ENCODE measurements at places on chromosomes 12 and 14.
A peak's percentile ranks its signal among the peaks of the same experiment; 100 is the strongest.

DNA sequence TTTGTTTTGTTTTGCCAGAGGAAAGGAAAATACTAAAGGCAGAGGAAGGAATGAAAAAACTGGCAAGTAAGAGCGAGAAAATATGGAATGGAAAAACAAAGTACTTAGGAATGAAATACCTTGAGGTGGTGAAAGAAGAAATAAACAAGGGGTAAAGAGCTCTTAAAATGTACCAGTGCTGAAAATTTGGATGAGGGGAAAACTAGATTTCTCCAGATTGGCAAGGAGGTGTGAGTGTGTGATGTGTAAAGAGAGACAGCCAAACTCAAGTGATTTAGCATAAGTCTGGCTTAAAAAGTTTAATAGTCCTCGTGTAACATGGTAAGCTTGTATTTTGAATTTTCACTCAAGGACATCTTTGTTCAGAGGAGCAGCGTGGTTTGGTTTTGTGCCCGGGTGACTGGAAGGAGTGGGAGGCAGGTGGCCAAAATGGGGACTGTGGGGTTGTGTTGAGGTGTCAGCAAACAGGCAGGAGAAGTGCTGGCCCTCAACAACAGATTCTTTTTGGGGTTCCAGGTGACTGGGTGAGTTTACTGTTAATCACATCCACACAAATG lies 102.7 kb downstream of the DACT1 start:
- DNase-seq: no peak

DNA sequence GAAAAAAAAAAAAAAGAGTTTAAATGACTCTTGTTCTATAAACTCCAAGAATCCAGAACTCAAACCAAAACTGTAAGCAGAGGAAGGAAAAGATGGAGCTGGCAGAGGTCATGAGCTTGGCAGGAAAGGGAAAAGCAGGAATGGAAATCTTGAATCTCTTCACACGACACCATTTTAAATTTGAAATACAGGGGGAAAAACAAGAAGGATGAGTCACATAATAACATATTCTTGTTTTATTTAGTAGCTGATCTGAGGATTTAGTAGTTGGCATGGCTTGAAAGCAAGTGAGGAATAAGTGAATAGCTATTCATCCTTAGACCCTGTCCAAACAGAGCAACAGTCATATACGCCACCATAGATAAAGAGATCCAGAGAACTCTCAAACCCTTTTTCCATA lies 35.0 kb downstream of the EPS8 start:
- no peak for DNase-seq

- no peak for DNase-seq
Measured at GRCh38 chr14:102523569-102524450, 14.2 kb upstream of the ANKRD9 start.

GRCh38 chr12:28883406-28883997 lies 265.6 kb upstream of the FAR2 start:
- no peak for DNase-seq

GRCh38 chr12:124625867-124626675 lies 58.7 kb upstream of the NCOR2 start:
- DNase-seq: no peak

GRCh38 chr14:54715239-54715638 lies 148.3 kb downstream of the SAMD4A start:
- no peak for DNase-seq

GRCh38 chr12:1939801-1940607 lies 21.6 kb upstream of the CACNA2D4 start:
- peak; percentile 91 for DNase-seq

- DNase-seq: no peak
Measured at GRCh38 chr14:65115615-65116014, 13.3 kb upstream of the MAX start.

GRCh38 chr14:76924371-76925096 lies 98.3 kb downstream of the LRRC74A start:
- no peak for DNase-seq

DNA sequence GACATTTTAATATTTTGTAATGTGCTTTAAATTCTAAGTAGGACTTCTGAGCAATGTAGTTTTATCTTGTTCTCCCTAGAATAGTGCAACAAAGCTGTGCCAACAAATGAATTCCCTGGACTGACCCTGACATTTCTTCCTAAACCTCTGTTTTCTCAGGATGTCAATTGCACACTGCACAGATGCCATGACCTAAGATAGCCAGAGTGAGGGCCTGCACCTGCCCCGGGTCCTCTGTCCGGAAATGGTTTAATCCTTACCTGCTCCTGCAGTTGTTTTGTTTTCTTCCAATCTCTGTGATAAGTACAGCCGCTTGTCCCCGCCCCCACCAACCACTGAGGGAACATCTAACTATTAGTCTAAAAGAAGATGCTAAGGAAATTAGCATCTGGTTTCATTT lies 831.5 kb downstream of the GALC start:
- DNase-seq: no peak

- no peak for DNase-seq
Measured at GRCh38 chr12:108788076-108788782, 56.9 kb upstream of the CORO1C start.

- DNase-seq: no peak
Measured at GRCh38 chr12:56634837-56635791, 5.0 kb upstream of the BAZ2A start.

DNA sequence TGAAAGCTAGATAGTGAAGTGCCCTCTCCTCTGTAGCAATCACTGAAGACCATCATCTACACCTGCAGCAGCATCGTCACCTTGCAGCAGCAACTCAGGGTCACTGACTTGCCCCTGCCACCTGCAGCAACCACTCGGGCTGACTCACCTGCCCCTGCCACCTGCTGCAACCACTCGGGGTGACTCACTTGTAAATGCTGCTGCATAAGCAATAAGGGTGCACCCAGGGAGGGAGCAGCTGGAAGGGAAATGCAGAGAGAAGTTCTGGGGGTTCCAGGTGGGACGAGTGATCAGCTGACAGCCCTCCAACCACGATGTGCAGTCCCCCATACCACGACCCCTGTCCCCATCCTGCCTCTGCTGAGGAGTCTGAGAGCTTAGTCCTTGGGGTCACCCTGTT lies 357.1 kb upstream of the SFSWAP start:
- DNase-seq: no peak

- no peak for DNase-seq
Measured at GRCh38 chr12:128083132-128083729, 183.7 kb upstream of the TMEM132C start.

DNA sequence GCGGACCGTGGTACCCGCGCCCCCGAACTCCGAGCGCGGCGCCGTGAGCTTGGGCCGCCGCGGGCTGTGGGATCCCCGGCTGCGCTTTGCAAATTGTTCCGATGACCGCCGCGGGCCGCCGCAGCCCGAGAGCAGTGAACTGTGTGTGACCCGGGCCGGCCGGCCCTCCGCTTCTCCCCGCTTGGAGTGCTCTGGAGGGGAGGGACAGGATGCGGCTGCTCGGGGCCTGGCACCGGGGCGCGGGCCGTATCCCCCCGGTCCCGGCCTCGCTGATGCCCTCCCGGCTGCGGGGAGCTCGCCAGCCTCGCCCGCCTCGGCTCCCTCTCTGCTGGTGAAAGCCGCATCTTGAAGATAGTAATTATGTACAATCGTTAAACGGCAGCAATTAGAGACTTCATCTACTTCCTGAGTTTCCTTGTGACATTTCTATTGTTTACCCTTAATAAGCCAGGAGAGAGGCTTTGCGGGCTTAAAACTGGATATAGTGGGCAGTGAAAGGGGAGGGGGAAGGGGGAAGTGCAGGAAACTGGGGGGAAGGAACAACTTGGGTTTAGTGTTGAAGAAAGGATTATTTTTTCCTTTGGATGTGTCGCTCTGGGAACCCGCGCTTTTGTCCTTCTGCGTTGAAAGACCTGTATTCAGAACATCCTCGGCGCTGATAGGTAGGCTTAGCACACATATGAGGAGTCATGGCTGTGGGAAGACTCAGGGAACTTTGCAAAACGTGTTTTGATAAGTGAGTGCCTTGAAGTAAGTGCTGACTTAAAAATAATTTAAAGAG lies 1.2 kb downstream of the PELI2 start:
- no peak for DNase-seq

DNA sequence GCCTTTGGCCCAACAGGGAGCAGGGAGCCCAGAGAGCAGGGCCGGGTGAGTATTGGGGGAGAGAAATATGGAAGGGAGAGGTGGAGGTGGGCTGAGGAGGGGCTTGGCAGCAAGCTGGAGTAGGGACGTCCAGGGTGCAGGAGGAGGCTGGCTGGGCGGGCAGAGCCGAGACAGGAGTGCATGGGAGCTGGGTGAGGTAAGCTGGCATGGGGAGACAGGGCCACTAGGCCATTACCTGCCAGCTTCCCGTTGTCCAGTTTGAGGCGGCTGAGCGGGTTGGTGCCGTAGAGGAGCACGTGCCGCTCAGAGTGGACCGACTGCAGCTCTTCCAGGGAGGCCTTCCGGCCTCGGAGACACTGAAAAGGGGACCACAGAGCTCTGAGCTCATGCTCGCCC lies 18.3 kb downstream of the SLC48A1 start:
- DNase-seq: no peak

DNA sequence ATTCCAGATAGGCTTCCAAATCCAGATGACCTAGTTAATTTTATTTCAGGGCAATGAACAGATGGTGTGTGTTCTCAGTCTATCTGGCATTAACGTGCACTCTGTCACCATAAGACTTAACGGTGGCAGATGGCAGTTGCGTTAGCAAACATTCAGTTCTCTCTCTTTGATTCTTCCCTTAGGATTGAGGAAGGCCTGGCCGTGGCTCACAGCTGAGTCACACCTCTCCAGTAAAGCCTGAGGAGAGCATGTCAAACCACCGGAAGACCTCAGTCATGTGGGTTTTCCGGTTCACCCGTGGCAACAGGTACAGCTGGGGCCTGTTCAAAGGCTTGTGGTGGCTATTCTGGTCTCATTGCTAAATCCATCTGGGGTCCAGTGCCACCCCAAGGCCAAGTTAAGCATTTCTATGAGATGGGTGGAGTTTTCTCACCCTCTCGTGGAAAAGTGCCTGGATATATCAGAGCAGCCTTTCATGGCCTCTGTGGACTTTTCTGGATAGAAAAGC lies 545.1 kb upstream of the ATP2B1 start:
- DNase-seq: no peak

GRCh38 chr12:57240926-57241401 lies 10.0 kb downstream of the STAC3 start:
- no peak for DNase-seq

- no peak for DNase-seq
Measured at GRCh38 chr12:122023339-122024131, 1.9 kb downstream of the BCL7A start.

- DNase-seq: no peak
Measured at GRCh38 chr14:90760078-90760444, 56.2 kb downstream of the TTC7B start.

- no peak for DNase-seq
Measured at GRCh38 chr12:52011602-52012214, 5.0 kb downstream of the TAMALIN start.

DNA sequence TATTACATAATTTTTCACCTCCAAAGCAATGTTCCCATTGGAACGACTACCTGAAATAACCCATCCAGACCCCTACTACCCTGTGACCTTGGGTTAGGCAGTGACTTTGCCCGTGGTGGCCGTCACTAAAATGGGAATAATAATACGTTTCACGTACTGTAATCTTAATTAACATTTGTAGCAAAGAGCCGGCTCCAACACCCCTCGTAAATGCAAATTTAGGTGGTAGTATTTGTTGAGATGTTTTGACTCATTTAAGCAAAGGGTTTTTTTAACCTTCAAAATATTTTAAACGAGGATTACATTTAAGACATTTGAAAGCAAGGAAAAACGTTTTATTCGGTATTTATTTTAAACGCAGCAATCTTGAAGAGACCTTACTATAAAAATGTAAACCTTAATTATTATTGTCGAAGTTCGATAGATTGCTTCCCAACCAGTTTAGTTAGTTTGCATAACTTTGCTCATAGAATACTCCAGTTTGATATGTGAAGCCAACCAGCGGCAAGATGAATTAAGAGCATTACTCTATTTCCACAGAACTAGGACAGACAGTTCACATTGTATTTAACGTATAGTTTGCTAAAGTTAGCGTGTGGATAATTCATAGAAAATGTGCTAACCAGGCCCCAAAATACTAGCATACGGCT lies 1.4 kb upstream of the ARID2 start:
- no peak for DNase-seq

DNA sequence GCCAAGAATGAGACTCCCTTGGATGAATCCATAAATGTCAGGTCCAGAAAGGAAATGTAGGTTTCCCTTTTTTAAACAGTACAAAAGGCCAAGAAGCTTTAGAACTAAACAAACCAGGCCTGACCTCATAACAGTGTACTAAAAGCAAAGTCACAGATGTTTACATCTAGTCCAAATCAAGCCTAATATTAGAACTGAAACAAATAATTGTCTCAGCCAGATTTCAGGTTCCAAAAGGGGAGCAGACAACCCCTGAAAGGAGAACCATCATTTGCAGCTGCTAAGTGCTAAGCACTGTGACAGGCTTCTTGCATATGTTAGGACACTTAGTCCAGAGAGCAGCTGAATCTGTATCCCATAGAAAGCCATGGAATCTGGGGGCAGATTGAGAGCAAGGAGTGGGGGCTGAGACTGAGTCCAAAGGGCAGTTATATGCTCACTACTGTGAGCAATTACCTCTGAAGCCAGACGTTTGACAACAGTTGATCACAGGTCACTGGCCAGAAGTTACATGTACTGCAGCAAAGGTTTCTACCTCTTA lies 90.1 kb downstream of the STXBP6 start:
- DNase-seq: no peak

GRCh38 chr14:96502621-96503305 lies 581 bp downstream of the PAPOLA start:
- DNase-seq: no peak

GRCh38 chr12:123726244-123726643 lies 14.1 kb downstream of the ATP6V0A2 start:
- DNase-seq: no peak

- DNase-seq: no peak
Measured at GRCh38 chr12:108115123-108116121, 13.7 kb upstream of the WSCD2 start.

Data from activated naive CD4-positive, alpha-beta T cell (primary cell).